SIG-M5 (cell line): ENCODE measurements at places on chromosomes 2 and 18.

GRCh38 chr18:777021-777420, 35.0 kb downstream of the YES1 start:
- DNase-seq, result no peak

DNA sequence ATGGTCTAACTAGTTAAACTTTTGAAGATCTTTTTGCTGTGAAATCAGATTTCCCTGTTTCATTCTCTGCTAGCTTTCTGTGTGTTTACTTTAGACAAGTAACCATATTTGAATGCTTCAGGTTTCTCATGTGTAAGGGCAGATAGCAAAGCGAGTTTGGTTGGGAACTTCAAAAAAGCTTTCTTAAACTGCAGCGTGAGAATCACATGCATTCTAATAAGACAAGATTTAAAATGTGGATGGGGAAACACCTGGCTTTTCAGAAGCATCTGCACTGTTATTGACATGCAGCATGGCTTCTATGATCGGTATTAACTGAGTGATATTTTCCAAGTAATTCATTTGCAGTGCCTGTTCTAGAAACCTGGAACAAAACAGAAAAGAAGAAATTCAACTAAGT, 119.3 kb downstream of the ABCA12 start:
- no peak for DNase-seq

GRCh38 chr2:207978177-207978948, 47.0 kb downstream of the PLEKHM3 start:
- no peak for DNase-seq

DNA sequence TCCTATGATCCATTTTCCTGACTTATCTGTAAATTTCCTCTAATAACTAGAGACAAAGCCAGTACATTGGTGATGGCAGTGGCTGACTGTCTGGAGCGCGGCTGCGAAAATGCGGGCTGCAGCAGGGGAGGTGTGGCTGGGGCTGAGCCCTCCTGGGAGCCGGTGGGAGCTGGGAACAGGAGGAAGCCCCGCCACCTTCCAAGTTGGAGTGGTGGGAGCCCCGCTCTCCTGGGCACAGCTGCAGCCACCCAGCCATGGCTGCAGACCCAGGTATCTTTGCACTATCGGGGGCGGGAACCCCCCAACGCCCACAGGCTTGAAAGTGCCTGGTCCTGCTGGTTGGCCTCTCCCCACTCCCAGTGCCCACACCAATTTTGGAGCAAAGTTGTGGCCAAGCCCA, 633.0 kb upstream of the TMEFF2 start:
- no peak for DNase-seq

DNA sequence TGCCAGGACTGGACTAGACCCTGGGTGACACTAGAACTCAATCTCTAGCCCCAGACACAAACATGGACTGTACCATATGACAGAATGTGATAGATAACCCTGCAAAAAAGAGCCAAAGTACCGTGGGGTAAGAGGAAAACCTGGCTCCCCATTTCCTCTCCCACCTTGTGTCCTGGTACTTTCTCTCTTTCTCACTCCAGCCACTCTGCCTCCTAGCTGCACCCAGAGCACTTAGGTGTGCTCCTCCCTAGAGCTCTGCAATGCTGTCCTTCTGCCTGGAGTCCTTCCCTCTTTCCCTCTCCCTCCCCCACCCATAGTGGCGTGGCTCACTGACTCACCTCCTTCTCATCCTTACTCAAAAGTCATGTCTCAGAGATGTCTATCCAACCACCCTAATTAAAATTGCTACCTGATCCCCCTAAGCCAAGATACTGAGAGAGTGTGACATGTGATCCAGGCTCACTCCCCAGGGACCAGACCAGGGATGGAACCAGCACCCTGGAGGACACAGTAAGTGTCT, 171.3 kb downstream of the LOXHD1 start:
- DNase-seq, result no peak

GRCh38 chr18:8771930-8772329, 66.6 kb downstream of the MTCL1 start:
- no peak for DNase-seq

- DNase-seq, result no peak
These were observed 76.0 kb upstream of the CTDP1 start for GRCh38 chr18:79603321-79604204.

- no peak for DNase-seq
These were observed 25.7 kb downstream of the RBFA start for GRCh38 chr18:80059945-80060344.

DNA sequence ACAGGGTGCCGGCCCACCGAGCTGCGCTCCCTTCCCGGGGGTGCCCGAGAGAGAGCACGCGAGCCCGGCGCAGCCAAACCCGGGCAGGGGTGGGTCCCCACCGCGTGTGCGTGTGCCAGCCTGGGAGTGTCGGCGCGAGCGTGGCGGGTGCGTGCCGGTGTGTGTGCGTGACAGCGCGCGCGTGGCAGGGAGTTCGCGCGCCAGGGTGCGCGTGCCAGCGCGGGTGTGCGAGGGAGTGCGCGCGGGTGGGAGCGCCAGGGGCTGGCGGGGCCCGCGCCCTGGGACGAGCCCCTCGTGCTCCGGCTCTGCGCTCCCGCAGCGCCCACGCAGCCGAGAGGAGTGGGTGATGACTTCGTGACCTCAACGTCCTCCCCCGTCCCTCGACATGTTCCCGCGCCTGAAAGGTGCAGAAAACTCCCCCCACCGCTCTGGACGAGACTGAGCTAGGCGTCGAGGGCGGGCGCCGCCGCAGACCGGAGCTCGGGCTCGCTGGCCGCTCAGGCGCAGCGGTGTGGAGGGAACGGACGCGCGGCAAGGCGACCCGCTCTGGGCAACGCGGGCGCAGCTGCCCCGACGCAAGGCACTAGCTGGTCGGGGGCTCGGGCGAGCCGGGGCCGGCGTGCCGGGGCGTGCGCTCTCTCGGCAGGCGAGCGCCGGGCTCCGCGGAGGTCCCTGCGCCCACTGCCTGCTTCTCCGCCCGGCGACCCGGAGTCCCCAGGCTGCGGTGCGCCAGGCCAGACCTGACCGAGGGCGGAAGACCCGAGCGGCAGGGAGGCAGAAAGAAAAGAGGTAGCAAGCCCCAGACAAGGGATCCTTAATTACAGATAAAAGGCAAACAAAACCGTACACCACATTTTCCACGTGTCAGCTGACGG, 582.8 kb downstream of the ZEB2 start:
- DNase-seq, result no peak

DNA sequence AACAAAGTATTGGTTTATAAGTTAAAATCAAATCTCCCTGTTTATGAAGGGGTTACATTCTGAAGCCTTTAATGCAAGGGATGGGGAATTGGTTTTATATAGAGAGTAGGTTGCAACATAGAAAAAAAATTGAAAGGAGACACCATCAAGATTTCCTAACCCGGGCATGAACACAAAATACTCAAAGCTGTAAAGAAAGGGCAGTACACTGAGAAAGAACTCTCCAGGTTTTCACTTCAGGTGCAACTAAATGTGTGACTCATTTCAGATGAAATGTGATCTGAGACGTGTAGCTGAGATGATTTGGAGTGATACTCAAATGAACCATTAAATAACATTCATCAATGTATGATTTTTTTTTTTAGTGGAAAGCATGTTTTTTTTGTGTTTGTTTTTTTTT, 43.6 kb downstream of the SANBR start:
- DNase-seq, result no peak

DNA sequence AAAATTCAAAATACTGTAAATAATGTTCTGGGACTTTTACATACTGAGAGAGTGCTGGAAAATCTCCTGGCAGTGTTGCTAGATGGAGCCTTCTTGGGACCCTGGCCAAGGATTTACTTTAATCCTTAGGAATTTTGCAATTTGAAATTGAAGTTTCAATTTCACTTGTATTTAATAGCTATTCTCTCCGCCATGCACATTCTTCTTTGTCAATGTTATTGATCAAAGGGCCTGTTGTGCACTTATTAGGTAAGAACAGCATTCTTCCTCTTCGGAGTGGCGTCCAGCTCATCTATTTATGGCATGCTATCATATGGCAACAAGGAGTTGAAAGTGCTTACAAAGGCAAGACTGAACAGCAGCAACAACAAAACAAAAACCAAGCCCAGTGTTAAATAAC, 40.1 kb upstream of the SOS1 start:
- no peak for DNase-seq

- no peak for DNase-seq
These were observed 11.9 kb upstream of the DNAH7 start for GRCh38 chr2:196080526-196080925.

DNA sequence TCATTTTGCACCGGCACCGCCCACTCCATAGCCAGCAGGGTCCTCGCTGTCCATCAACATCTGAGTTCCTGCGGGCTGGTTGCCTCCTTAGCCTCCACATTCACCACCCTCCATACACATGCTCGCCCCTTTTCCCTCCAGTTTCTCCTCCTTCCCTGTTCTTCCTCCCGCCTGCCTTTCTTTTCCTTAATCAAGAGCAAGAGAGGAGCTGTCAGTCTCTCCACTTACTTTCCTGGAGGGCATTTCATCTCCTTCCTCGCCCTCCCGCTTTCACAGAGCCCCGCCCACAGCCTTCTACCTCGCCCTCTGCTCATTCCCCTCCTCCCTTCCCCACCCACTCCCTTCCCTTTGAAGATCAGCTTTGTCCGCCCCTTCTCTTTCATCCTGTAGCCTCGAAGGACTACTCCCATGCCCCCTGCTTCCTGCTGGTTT, 13.8 kb upstream of the ZBTB7C start:
- no peak for DNase-seq

DNA sequence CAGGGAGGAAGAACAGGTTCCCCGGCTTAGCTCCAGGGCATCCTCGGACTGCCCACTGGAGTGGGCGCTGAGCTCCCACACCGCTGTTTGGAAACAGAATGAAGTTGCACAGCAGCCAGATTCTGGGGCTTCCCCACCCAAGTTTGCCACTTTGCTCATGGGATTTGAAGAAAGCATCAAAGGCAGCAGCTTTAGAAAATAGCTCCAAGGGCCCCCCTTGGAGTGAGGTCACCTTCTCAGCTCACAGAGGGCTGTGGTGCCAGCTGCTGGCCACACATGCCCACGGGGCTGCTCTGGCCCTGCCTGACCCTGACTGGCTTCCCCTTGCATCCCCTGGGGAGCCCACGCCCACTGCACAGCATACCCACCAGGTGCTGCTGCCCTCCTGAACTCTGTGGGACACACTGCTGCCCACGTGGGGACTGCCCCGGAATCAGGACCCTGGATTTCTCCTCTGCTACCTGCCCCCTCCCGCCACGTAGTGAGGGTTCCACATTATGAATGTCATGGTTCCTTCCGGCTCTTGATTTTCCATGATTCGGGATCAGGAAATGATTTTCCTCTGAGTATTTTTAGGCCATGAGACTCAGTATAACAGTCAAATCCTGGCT, 70.3 kb downstream of the TGOLN2 start:
- DNase-seq, result no peak
